Lower leg skin (tissue), 4 donors: ENCODE measurements at places on chromosomes 11 and 22. TPM values are rescaled to one million over a fixed set of nuclear protein-coding genes. Genes with fewer than 3 reads are reported as not detected.

- peak; percentile 96 for DNase-seq
Measured at GRCh38 chr22:38398609-38399461, 56.2 kb downstream of the KCNJ4 start.

DNA sequence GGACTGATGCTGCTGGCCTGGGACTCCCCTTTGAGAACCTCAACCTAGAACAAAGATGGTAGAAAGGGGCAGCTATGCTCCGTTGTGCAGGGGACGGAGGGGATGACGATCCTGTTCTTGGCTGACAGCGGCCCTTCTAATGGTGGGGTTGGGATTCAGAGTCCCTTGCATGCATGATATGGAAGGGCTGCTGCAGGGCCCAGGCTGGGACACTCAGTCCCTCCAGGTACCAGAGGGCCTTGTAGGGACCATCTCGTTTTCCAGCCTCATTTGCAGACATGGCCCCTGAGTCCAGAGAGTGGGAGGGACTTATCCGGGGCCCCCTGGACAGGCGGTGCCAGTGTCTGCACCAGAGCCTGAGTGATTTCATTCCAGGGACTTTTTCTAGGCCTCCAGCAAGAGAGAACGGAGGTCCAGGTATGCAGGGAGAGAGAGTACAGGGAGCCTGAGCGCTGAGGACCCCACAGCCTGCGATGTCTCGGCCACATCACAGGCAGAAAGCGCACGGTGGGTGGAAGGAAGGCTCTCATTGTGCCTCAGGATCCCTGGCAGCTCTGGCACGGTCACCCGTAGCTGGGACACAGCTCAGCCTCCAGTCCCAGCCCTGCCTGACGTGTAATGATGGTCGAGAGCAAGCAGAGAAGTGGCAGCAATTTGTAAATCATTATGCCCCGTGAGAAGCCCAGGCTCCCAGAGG, 860.8 kb downstream of the TBC1D22A start:
- no peak for DNase-seq

DNA sequence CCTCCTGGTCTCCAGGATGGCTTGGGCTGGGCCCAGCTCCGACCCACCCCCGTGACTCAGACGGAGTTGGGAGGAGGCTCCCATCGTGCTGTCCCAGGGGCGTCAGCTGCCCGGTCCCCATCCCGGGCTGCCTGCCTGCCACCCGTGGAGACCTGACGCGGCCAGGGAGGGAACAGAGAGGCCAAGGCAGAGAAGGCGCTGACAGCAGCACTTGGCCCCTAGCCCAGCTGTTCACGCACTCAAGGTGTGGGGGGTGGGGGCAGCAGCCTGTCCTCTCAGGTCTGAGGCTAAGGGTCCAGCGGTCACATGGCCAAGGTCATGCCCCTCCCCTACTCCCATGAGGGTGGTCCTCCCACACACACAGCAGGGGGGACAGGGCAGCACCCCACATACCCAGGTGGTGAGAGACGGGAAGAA, 48.6 kb downstream of the ELFN2 start:
- DNase-seq, result no peak

DNA sequence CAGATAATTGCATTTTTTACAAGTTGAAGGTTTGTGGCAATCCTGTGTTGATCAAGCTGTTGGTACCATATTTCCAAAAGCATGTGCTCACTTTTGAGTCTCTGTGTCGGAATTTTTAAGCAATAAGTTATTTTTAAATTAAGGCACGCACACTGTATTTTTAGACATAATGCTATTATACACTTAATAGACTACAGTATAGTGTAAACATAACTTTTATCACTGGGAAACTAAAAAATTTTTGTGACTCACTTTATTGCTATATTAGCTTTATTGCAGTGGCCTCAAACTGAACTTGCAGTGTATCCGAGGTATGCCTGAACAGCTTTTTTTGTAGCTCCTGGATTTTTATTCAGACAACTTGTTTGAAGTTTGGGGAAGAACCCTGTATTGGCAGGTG, 31.3 kb upstream of the RRM1 start:
- no peak for DNase-seq

GRCh38 chr22:17767233-17768065, 6.8 kb downstream of the BID start:
- no peak for DNase-seq

DNA sequence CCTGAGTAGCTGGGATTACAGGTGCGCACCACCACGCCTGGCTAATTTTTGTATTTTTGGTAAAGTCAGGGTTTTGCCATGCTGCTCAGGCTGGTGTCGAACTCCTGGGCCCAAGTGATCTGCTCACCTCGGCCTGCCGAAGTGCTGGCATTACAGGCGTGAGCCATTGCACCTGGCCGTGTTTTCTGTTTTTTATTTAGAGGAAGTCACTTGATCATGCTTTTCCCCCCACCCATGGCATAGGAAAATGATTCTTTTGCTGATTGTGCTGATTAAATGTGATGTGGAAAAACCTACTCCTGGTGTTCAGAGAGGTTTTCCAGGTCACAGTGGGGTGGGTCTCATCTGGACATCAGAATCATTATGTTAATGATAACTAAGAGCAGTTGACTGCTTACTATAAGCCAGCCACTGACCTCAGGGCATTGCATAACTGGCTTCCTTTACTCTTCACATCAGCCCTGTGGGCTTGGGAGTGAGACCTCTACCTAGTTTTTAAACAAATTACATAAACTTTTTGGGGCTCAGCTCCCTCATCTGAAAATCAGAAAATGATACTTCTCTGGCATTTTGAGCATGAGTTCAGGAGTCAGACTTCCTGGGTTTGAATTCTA, 71.0 kb downstream of the PTPRJ start:
- no peak for DNase-seq

DNA sequence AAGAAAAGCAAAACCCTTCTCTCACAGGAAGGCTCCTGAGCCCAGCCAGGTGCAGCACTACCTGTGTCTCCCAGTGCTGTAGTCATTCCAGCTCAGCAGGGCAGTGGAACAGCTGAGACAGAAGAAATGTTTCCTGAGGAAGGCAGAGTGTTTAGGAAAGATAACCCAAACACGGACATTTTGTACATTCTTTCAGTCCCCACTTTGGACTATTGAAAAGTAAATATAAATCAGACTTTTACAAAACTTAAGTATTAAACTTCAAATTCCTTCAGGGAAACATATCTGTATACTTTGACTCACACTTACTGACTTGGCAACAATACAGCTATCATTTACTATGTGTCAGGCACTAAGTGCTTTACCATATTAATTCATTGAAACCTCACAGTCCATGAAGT, 40.4 kb downstream of the RRAS2 start:
- no peak for DNase-seq

Gene RFPL3
- total RNA-seq, result not detected

DNA sequence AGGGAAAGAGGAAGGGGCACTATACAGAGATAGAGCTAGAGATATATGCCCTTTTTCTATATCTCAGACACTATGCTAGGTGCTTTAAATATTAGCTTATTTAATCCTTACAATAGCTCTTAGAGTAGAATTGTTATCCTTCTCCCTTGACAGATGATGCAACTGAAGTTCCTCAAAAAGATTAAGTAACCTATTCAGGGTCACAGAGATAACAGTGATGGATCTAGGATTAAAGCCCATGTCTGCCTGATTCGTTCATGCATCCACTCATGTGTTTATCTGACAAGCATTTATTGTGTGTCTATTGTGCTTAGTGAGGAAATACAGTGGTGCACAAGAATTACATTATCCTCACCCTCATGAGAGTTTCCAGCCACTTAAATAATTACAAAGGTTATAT, 8.7 kb downstream of the CCDC83 start:
- no peak for DNase-seq
